ENCODE measurements at places on chromosomes 5 and 9. TPM values are rescaled to one million over a fixed set of nuclear protein-coding genes. Genes with fewer than 3 reads are reported as not detected.

DNA sequence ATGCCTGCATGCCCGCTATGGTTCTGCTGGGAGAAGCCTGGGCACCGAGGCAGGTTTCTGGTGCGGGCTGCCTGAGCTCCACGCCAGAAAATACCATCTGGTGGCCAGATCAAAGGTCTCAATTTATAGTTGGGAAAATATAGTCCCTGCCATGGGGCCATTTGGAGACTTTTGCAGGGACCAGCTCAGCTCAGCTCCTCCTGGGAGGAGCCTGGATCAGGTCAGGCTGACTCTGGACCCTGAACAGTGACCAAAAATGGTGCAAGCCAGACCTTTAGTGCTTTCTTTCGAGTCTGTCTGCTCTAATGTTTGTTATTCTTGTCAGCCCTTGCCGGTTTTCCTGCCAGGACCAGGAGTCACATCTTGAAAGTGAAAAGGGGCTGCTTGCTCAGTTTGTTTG, 31.8 kb downstream of the HMCN2 start:
- no peak for DNase-seq

DNA sequence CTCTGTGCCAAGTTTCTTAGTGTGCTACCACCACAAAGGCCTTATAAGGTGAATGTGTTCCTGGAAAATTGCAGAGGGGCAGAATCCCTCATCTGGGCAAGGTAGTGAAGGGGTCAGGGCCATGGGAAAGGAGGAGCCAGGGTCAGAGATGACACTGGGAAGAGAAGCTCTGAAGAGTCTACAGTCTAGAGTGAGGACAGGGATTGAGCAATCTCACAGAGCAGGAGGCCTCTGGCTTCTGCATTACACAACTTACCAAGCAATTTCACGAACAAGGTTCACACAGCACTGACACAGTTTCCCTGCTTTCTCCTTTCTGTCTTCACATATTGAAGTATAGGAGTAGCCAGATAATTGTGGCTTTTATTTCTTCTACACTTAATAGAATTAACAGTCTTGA, 24.5 kb upstream of the IDNK start:
- DNase-seq: no peak

DNA sequence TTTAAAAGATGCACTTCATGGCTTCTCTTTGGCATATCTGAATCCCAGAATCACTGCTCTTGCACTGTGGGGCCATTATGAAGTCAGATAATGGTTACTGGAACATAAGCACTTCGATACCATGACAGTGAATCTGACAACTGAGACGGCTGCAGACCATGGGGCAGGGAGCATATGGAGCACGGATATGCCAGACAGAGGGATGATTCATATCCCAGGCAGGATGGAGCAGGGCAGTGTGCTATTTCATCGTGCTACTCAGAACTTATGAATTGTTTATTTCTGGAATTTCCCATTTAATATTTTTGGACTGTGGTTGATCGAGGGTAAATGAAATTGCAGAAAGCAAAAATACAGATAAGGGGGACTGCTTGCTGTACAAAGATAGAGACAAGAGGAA, 145.0 kb downstream of the EGFLAM start:
- DNase-seq: no peak

- no peak for DNase-seq
Measured at GRCh38 chr9:90836411-90837080, 34.9 kb downstream of the SYK start.

- DNase-seq: no peak
Measured at GRCh38 chr5:16881251-16881650, 54.8 kb downstream of the MYO10 start.

- no peak for DNase-seq
Measured at GRCh38 chr9:32811246-32811645, 27.9 kb downstream of the TMEM215 start.

The PCDHAC2 gene
- 0.61 TPM for total RNA-seq

The STKLD1 gene
- 1.3 TPM for total RNA-seq

All from mucosa of descending colon (tissue), 3 donors.